AG09309 (cell line): ENCODE measurements at places on chromosomes 1 and 21.

DNA sequence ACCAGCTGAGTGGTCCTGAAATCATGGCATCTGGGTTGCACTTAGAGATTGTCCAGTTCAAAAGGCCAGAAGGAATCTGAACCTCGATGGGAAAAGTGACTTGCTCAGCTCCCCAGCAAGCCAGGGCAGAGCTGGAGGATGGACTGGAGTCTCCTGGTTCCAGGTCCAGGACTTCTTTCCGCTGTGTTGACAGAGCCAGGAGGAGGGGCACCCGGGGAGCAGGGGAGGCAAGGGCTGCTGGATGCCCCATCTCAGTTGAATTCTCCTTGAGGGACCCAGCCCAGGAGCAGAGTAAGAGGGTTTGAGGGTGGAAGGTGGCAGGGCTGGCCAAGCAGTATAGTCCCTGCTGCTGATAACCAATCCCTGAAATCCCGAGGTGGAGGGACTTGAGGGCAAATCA, 2.4 kb upstream of the ALPL start:
- DNase-seq, result no peak

DNA sequence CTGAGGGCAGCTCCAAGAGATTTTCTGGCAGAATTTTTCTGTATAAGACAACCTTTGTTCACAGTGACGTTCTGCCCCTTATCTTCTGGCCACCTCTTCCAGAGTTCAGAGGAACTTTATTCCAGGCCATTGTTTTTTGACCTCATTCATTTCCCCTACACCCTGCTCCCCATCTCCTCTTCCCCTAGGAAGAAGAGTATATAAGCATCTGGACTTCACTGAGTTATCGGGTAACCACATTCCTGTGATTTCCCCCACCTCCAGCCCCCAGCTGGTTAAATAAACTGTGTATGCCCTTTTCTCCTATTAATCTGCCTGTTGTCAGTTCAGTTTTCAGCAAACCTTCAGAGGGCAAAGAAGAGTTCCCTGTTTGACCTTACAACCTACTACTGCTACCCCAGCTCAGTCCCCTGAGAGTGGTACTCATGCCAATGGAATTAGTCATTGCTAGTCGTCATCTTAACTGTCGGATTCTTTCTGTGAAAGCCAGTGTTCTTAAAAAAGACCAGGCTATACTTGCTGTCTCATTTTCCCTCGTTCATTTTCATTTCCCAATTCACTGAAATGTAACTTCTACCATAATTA, 14.3 kb upstream of the ALG14 start:
- peak; percentile 61 for DNase-seq

DNA sequence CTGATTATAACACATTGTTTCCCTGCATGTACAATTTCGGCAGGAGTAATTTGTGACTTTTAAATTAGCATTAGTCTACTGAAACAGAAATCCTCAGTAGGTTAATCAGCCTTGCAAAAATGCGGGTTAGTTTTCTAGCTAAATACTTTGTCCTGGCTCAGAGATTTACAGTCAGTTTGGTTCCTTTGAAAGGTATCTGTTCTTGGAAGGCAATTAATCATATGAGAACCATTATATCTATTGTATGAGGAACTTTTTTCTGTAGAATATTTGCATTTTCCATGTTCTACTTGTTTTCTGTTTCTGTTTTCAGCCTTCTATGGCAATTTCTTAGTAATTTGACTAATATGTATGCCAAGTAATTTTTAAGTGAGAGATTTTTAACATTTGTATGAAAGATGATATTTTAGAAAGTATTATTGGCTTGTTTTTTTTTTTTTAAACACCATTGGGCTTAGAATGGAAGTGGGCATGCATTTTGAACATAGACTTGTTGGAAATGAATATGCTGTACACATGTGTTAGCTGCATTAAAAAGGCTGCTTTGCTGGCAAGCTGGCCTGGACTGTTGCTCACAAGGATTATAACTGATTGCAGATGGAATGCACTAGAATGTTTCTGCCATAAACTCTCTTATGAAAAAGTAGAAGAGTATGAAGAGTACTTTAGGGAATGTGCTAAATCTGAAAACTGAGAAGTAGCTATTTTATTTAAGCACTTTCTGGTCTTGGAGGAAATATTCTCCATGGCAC, 26.2 kb downstream of the KIF1B start:
- DNase-seq, result peak; percentile 48

DNA sequence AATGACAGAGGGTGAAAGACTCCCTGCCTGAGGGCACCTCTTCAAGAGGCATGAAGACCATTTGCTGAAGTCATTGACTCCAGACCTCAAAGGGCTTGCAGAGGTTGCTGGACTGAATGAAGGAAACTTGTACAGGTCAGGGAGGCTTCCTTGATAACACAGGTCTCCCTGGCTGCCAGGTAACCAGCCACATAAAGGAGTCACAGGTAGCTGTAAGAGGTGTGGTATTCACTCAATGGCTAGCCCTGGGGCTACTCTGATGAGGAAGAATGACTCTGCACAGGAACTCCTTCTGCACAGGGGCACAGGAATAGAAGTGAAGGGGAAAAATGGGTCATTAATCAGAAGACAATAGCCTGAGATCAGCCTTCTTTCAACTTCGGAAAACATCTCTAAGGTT, 187.5 kb downstream of the LMX1A start:
- DNase-seq, result no peak

DNA sequence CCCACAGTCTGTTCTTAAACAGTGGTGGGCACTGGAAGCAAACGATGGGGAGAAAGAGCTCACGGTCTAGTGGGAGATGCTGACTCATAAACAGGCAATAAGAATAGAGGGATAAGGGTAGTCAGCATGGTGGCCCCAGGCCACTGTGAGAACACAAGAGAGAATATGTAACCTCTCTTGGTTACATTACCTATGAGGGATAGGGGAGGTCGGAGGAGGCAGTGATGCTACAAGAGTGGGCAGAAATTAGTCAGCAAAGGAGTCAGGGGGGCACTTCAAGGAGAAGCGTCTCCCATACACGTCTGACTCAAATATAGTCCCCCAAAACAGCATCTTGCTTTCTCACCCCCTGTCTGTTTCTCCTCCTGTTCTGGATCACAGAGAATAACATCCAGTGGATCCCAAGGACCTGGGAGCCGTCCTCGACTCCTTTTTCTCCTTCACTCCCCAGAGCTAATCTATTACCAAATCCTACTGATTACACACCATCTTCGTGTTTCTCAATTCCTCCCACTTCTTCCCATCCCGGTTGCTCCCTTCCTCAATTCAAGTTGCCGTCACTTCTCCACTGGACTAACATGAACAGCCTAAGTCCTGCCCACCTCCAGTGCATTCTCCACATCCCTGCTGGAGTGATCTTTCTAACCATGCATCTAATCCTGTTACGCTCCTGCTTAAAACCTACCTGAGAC, 2.1 kb downstream of the SLAMF8 start:
- DNase-seq, result no peak

DNA sequence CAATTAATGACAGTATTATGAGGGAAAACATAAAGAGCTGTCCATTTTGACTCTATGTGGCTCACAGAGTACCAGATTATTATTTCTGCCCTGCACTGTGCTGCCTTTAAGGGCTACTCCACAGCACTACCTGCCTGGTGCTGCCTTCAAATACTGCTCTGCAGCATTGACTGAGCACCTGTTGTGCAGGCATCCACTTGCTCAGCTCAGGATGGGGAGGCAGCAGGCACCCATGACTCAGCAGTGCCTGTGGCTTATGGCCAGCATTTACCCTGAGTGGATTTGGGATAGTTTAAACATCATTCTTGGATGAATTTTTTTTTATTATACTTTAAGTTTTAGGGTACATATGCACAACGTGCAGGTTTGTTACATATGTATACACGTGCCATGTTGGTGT, 953 bp upstream of the KPRP start:
- no peak for DNase-seq

DNA sequence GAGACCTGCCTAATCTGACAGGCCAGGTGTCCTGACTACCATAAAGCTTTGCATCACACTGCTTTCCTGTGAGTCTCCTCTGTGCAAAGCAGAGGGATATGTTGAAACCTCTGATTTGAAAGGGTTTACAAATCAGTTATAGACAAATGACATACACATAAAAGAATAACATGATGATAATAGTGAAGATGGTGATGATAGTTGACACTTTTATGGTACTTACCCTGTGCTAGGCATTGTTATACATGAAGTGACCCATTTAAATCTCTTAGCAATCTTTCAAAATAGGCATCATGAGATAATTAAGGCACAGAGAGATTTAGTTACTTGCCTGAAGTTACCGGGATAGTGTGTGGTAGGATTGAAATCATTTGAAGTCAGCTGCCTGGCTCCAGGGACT, 34.1 kb upstream of the PKN2 start:
- DNase-seq, result no peak

- DNase-seq, result peak; percentile 50
Measured at GRCh38 chr21:38920631-38921398, 115.1 kb downstream of the ETS2 start.

- no peak for DNase-seq
Measured at GRCh38 chr21:15282665-15283064, 217.9 kb upstream of the NRIP1 start.

DNA sequence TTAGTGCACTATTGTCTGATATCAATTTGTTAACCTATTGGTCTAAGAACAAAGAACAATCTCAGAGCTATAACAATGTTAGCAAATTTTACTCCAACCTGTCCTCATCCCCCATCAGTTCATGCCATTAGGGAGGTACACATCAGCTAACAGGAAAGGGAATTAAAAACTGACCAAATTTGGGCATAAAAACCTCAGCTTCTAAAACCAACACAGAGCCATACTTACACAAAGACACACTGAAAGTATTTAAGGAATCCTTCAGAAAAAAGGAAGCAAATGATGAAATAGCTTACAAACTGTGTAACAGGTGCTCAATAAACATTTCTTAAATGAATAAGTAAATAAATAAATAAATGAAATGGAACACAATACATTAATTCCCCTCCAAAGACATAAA, 89.2 kb downstream of the TTLL7 start:
- DNase-seq, result no peak

GRCh38 chr1:224805889-224806288, 123.6 kb upstream of the DNAH14 start:
- no peak for DNase-seq

DNA sequence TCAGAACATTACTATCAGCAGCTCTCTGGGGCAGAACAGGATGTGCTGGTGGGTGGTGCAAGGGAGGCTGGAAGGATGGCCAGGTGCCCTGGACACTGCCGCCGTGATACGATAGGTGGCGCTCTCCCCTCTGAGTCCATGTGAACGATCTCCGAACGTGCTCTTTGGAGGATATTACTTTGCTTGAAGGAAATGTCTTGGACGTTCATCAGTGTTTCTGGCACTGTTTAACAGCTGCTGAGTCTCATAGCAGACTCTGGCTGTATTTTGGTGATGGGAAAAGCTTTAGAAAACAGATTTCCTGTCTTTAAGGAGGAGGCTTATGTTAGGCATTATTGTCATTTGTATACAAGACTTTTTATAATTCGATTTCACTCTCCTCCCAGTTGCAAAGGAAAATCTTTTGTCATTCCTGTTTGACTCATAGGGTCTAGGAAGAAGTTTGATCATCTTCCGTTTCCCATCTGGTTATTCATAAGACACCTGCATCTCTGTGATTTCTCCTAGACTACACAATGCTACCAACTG, 386.2 kb upstream of the ADGRL2 start:
- DNase-seq, result no peak

DNA sequence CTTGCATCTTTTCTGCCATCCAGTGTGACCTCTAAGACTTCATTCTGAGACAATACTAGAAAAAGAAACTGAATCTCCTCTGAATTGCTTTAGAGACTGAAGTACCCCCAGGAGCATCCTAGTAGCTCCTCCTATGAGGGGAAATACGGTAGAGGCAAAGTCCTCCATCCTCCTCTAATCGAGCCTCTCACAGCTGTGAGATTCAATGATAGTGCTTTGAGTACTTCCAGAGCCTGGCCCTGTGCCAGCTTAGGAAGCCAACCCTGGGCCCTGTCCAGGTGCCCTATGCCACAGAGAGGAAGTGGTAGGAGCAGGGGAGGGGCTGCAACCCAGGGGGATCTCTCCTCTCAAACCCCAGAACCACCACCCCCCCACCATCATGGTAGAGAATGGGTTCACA, 10.7 kb downstream of the RORC start:
- no peak for DNase-seq

DNA sequence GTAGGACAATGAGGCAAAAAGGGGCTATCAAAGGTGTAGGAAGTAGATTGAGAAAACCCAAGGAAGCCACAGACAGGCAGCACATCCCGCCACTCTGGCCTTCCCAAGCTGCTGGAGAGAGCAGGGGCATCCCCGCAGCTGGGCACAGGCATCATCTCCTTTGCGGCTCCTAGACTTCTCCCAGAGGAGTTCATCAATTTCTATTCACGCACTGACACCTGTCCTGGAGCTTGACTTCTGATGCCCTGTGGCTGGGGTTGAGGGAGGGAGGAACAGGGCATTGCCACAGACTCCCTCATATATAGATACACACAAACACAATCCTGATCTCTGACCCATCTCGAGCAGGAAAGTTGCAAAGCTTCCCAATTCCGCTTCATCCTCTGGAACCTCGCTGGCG, 1.9 kb upstream of the TFAP2E start:
- DNase-seq, result no peak

- no peak for DNase-seq
Measured at GRCh38 chr1:40794974-40795715, 11.6 kb downstream of the KCNQ4 start.

- DNase-seq, result no peak
Measured at GRCh38 chr1:47196622-47197021, 6.8 kb upstream of the PDZK1IP1 start.

DNA sequence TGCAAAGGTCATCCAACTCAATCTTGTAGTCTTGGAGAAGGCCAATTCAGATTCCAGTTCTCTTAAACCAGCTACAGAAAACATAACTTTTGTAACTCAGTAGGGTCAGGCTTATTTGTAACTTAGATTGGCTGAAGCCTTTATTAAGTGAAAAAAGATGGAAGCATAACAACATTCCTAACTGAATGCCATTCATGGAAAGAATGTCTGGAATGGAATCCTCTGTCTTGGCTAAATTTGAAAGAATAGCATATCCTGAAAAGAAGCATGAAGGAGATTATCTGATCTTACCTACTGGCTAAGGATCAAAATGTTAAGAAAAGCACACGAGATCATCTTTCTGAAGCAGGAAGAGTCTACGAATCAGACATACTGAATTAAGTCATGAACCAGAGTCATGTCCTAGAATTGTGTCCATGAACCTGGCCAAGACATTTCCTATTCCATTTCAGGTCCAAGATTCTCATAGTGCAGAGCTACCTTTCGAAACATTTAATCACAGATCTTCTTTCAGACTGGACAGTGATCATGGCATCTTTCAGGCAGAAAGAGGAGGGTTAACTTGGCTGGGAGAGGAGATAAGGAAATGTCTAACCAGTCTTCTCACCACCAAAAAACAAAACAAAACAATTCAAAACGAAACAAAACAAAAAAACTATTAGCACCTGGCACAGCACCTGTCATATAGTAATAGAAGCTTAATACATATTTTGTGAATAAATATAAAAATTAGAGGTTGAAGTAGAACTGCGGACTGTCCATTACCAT, 75.6 kb downstream of the XCL2 start:
- no peak for DNase-seq
